ENCODE measurements at places on chromosomes 1 and 21. TPM values are rescaled to one million over a fixed set of nuclear protein-coding genes. Genes with fewer than 3 reads are reported as not detected.

Gene GPR25
- not detected for total RNA-seq

Gene CFAP107
- not detected for total RNA-seq

Gene OR2T11
- not detected for total RNA-seq

Gene COL9A2
- total RNA-seq, result 0.45 TPM

Gene SLC44A3
- total RNA-seq, result 3.1 TPM

Gene TMPRSS2
- 21.5 TPM for total RNA-seq

Gene PLCH2
- total RNA-seq, result 3.4 TPM

Gene SLC9A1
- total RNA-seq, result 2.7 TPM

Gene SLFNL1
- total RNA-seq, result not detected
